NCI-H2107 (cell line): ENCODE measurements at places on chromosomes 16 and 17.

- DNase-seq, result no peak
These were observed 137.5 kb downstream of the ZFHX3 start for GRCh38 chr16:72910381-72910780.

GRCh38 chr17:73068322-73069153 is 23.9 kb downstream of the SLC39A11 start:
- no peak for DNase-seq

GRCh38 chr17:36641877-36642845 is 40.8 kb downstream of the MRM1 start:
- DNase-seq, result no peak

DNA sequence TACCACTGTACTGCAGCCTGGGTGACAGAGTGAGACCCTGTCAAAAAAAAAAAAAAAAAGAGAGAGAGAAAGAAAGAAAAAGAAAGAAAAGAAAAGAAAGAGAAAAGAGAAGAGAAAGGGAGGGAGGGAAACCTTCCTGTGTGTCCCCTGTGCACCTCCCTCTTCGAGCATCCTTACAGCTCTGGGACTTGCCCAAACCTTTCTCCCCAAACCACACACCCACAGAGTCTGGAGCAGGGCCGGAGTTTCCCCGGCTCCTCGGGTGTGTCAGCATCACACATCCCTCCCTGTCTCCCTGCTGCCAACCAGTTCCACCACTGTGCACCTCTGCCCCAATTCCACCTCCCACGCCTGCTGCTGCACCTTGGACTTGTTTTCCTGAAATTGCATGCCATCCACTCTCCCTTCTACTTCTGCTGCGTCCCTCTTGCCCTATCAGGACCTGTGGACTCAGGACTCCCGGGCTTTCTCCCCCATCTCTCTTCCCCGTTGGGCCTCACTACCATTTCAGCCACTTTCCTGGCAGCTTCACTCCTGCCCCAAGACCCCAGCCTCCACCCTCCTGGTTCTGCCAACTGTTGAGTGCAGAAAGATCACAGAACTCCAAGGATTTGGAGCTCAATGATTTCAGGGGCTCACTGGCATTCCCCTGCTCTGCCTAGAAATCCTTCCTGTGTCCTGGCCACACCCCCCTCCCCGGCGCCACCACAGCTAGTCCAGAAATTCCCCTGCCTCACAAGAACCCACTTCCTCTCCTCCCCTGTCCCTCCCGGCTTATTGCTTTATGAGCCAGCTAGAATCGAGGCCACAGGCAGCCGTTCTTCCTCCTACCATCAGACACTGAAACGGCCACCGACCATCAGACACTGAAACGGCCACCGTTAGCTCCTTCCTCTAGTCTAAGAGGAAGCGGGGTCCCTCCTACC is 3.7 kb upstream of the CDK3 start:
- no peak for DNase-seq

DNA sequence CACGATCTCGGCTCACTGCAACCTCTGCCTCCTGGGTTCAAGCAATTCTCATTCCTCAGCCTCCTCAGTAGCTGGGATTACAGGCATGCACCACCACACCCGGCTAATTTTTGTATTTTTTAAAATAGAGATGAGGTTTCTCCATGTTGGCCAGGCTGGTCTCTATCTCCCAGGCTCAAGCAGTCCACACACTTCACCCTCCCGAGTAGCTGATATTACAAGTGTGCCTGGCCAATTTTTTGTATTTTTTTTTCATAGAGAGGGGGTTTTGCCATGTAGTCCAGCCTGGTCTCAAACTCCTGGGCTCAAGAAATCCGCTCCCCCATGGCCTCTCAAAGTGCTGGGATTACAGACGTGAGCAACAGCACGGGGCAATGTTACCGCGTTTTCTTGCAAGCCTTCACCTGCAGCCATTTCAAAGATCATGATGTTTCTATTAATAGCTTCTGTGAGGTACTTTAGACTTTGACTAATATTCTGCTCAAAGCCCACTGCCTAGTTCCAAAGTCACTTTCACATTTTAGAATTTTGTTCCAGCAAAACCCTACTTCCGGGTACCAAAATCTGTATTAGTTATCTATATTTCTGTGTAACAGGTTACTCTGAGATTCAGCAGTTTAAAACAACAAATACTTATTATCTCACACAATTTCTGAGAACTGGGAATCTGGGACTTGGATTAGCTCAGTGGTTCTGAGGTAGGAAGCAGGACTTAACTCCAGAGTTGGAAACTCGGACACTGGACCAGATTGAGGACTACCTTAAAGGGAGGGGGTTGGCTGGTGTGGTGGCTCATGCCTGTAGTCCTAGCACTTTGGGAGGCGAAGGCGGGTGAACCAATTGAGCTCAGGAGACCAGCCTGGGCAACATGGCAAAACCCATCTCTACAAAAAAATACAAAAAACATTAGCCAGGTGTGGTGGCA is 12.0 kb upstream of the MED13 start:
- DNase-seq, result no peak

- DNase-seq, result no peak
These were observed 40.9 kb downstream of the RFFL start for GRCh38 chr17:35022536-35023063.

DNA sequence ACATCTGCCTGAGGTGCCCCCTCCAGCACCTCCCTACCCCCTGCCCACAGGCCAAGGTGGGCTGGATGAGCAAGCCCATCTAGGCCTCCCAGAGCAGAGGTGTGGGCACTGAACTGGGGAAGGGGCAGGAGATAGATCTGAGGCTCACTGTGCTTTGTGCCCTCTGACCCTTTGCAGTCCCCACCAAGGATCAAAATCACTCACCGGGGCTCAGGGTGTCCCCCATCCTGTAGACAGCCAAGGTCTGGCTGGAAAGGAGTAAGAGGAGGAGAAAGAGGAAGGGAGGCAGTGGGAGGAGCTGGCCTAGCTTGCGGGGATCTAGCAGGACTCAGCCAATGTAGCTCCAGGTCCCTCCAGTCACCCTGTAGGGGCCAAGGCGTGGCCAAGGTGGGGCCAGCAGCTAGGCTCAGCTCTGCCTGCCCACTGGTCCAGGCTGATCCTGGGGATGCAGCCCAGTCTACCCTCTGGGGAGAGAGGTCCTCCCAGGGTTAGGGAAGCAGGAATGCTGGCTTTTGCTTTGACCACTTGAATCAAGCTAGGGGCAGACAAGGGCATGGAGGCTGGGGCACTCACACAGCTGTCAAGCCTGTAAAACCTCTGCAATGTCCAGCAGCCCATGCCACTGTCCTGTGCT is 1.8 kb downstream of the SLC12A4 start:
- DNase-seq, result no peak

- DNase-seq, result no peak
These were observed 27.5 kb downstream of the TEKT5 start for GRCh38 chr16:10667239-10667638.

DNA sequence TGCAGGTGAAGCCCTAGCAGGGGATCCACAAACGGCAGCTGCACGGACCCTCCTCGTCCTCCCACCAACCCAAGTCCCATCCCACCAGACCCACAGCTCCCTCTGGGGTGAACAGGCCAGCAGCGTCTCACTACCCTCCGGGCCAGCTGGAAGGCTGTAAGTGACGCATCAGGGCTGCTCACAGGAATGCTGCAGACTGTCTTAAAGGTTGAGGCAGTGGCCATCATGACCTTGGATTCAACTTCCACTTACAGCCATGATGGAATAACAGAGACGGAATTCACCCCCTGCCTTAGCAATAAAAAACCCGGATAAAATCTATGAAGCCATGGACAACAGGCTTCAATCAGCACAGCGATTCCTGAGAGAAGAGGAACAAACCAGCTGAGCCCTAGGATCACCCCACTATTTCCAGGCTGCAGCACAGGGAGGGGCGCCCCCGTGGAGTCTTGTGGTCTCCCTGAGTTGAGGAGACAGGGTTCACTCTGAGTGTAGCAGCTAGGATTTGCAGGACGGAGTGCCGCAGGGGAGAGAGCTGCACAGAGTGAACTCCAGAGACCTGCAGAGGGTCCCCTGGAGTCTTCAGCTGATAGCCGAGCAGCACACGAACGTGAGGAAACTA is 10.5 kb downstream of the FAM83G start:
- no peak for DNase-seq

GRCh38 chr17:18235743-18236256 is 10.4 kb downstream of the LLGL1 start:
- no peak for DNase-seq

DNA sequence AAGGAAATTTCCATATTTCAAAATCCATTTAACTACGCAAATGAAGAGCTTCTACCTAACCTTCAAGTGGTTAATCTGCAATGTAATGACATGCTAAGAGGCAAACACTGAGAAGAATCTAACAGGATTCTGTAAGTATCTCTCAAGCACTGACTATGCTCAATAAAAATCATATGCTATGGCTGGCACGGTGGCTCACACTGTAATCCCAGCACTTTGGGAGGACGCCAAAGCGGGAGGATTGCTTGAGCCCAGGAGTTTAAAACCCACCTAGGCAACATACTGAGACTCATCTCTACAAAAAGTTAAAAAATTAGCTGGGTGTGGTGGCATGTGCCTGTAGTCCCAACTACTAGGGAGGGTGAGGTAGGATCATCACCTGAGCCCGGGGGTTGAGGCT is 32.7 kb downstream of the GNA13 start:
- no peak for DNase-seq

DNA sequence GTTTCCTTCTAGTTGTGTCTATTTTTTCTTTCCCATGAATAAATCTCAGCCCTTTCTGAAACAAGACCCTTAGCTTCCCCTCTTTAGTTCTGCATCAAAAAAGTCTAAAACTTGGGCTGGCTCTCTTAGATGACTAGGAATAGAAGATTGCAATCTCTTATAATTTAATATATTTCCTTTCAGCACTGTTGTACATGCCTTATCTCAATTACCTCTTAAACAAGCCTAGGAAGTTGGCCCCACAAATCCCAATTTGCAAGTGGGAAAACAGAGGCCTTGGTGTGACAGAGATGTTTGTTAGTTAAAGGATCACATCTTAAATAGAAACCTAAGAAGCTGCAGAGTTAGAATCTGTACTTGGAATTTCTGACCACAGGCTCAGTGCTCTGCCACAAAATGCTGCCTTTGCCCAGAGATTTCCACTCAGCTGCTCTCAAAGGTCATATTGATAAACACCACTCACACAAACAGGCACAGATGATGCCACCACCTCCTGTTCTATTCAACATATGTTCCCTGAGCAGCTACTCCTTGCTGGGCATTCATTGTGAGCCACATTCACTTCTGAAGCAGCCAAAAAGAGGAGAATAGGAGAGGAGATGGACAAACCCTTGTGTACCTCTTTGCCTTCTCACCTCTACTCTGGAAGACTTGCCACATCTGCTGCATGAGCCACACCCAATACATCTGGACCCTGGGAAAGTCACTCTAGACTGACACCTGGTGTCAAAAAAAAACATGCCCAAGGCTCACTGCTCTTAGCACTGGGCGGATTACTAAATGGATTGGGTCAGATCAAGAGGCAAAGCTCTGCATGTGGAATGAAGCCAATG is 5.5 kb downstream of the CCDC182 start:
- no peak for DNase-seq

GRCh38 chr16:70575376-70575775 is 51.8 kb downstream of the SF3B3 start:
- DNase-seq, result no peak

GRCh38 chr16:88932929-88933328 is 44.1 kb downstream of the CBFA2T3 start:
- no peak for DNase-seq

DNA sequence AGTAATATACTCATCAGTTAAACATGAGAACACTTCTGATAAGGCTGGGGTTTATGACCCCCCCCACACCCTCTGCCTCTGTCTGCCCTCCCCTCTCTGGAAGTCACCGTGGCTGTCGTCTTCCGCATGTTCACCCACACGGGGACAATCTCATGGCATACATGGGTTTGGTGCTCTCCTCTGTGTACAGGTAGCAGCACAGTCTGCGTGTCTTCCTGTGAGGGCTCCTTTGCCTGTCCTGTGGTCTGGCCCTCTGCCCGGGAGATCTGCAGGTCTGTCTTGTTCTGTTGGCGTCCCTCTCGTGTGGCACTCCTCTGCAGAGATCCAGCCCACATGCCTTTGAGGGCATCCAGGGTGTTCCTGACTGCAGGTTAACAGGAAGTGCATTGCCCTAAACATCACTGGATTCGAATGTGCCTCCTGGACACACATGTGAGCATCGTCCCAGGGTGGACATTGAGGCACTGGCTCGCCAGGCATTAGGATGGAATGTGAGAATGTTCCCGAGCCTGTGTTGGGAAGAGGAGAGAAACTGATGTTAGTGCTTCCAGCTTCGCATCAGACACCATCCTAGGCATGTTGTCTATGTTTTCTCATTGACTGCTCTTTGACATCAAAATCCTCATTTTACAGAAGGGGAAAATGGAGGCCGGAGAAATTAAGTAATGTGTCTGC is 54.5 kb downstream of the NKD1 start:
- DNase-seq, result no peak

GRCh38 chr17:539766-540165 is 174.9 kb downstream of the VPS53 start:
- DNase-seq, result no peak

- no peak for DNase-seq
These were observed 486.6 kb upstream of the CDH11 start for GRCh38 chr16:65608455-65608854.

DNA sequence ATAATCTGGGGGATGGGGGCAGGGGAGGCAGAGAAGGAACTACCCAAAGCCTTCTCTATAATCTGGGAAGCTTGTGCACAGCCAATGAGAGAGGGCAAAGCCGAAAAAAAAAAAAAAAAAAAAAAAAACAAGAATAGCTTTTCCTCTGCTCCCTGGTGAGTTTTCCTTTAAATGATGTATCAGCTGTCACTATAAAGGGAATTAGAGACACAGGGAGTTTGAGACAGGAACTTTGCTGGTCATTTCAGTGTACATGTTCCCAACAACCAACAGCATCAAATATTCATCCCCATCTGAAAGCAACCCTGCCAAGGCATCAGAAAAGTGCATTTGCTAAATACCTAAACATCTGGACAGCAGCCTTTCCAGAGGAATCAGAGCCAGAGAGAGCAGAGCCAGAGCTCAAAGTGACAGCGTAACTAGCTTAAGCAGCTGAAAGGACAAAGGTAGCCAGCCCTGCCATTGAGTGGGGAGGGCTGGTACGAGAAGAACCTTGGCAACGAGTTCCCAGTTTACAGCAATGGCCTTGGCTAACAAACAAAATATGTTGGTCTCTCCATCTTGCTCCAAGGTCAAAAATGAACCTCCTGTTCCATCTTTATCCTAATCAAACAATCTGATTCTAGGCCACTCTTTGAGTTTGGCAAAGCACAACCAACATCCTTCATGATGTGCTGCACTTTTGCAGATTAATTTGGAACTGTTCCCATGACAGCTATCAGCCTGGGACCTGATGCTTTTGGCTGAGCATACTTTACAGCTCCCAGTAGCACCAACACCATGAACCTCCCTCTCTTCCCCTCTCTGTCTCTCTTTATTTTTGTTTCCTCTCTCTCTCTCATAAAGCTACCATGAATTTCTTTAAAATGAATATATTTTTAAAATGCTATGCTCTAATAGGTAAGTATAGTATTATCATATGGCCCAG is 143.7 kb upstream of the GNAO1 start:
- no peak for DNase-seq

- DNase-seq, result no peak
These were observed 20.8 kb upstream of the ATP5MC1 start for GRCh38 chr17:48871551-48872351.
